ENCODE measurements at places on chromosomes 13 and 19.

GRCh38 chr13:59658738-59659330 lies 504.9 kb downstream of the DIAPH3 start:
- no peaks in the 10 kb centered on the region for H3K27me3 ChIP-seq
- no peaks in the 10 kb centered on the region for H3K4me1 ChIP-seq
- H3K27ac ChIP-seq = no peak overlapping the region
- DNase-seq = no peak

GRCh38 chr13:50438351-50438750 lies 405.1 kb downstream of the DLEU7 start:
- no peak for DNase-seq
- H3K27ac ChIP-seq = no peak overlapping the region
- no peak overlapping the region for H3K4me3 ChIP-seq
- no peaks in the 10 kb centered on the region for H3K27me3 ChIP-seq
- no peaks in the 10 kb centered on the region for H3K36me3 ChIP-seq
- H3K4me1 ChIP-seq = no peaks in the 10 kb centered on the region

DNA sequence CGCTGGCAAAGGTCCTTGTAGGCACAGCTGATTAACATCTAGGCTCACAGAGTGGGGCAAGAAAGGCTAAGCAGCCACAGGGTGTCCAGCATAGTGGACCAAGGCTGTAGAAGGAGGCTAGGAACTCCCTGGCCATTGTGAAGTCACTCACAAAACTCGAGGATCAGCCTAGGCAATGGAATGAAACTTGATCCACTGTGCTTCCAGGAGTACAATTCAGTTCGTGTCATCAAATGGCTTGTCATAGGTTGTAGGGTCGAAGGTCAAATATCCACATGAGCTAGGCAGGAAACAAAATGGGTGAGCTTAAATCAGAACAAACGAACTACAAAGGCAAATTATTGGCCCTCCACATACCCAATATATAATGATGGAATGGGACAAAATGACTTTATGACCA lies 4.4 kb upstream of the FAM187B start:
- no peak overlapping the region for H3K27ac ChIP-seq
- no peak for DNase-seq
- no peaks in the 10 kb centered on the region for H3K27me3 ChIP-seq
- H3K4me3 ChIP-seq = no peak overlapping the region
- no peaks in the 10 kb centered on the region for H3K36me3 ChIP-seq

DNA sequence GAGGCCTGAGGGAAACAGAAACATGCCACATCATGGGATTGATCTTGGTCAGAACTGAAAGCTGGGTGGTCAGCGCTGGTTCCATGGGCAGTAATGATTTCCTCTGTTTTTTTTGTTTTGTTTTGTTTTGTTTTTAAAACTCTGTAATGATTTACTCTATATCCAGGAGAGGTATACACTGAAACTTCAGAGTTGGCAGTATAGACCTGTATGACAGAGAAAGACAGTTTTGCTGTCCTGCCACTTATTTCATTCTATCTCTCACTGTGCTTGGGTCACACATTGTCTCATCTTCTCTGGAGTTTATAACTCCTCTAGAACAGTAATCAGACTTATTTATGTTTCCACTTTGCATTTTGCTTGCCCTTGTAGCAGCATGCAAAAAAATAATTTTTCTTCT lies 105.1 kb upstream of the SLITRK1 start:
- no peaks in the 10 kb centered on the region for H3K4me1 ChIP-seq
- no peaks in the 10 kb centered on the region for H3K36me3 ChIP-seq

- no peak overlapping the region for H3K4me3 ChIP-seq
- no peaks in the 10 kb centered on the region for H3K27me3 ChIP-seq
- no peak for DNase-seq
- peaks cover 29% of the 10 kb centered on the region for H3K36me3 ChIP-seq
Measured at GRCh38 chr13:45003417-45003816, 14.1 kb downstream of the GPALPP1 start.

GRCh38 chr19:5890099-5890498 lies 13.5 kb downstream of the NDUFA11 start:
- H3K36me3 ChIP-seq = peaks cover 7% of the 10 kb centered on the region
- no peak overlapping the region for H3K27ac ChIP-seq
- DNase-seq = no peak
- H3K27me3 ChIP-seq = no peaks in the 10 kb centered on the region
- H3K4me3 ChIP-seq = no peak overlapping the region
- H3K4me1 ChIP-seq = no peaks in the 10 kb centered on the region

DNA sequence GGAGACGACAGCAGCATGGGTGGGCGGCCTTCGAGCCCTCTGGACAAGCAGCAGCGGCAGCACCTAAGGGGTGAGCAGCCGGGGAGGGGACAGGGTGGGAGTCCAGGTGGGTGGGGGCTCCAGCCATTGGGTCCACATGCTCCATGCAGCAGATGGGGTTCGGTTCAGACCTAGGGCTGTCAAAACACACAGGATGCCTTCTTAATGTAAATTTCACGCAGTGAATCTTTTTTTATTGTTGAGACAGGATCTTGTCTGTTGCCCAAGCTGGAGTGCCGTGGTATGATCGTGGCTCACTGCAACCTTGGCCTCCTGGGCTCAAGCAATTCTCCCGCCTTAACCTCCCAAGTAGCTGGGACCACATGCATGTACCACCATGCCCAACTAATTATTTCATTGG lies 15.9 kb downstream of the PGLS start:
- H3K27me3 ChIP-seq = no peaks in the 10 kb centered on the region
- H3K36me3 ChIP-seq = no peaks in the 10 kb centered on the region
- no peak overlapping the region for H3K4me3 ChIP-seq

- H3K4me1 ChIP-seq = no peaks in the 10 kb centered on the region
- H3K4me3 ChIP-seq = no peak overlapping the region
- no peak for DNase-seq
- no peaks in the 10 kb centered on the region for H3K36me3 ChIP-seq
Measured at GRCh38 chr13:112626761-112627160, 38.8 kb upstream of the TUBGCP3 start.

GRCh38 chr19:17685451-17686022 lies 2.6 kb downstream of the UNC13A start:
- peaks cover 38% of the 10 kb centered on the region for H3K27me3 ChIP-seq
- no peak overlapping the region for H3K4me3 ChIP-seq
- H3K4me1 ChIP-seq = peaks cover 15% of the 10 kb centered on the region
- DNase-seq = no peak
- no peaks in the 10 kb centered on the region for H3K36me3 ChIP-seq

- H3K27me3 ChIP-seq = no peaks in the 10 kb centered on the region
- no peak overlapping the region for H3K4me3 ChIP-seq
- no peaks in the 10 kb centered on the region for H3K4me1 ChIP-seq
- no peak overlapping the region for H3K27ac ChIP-seq
Measured at GRCh38 chr13:46812301-46812797, 15.4 kb upstream of the ESD start.

GRCh38 chr13:21964686-21965085 lies 293.8 kb downstream of the FGF9 start:
- H3K4me1 ChIP-seq = no peaks in the 10 kb centered on the region
- H3K36me3 ChIP-seq = no peaks in the 10 kb centered on the region
- no peak for DNase-seq
- no peaks in the 10 kb centered on the region for H3K27me3 ChIP-seq
- H3K4me3 ChIP-seq = no peak overlapping the region

- DNase-seq = no peak
- H3K36me3 ChIP-seq = no peaks in the 10 kb centered on the region
- no peaks in the 10 kb centered on the region for H3K27me3 ChIP-seq
- no peak overlapping the region for H3K4me3 ChIP-seq
- no peak overlapping the region for H3K27ac ChIP-seq
- no peaks in the 10 kb centered on the region for H3K4me1 ChIP-seq
Measured at GRCh38 chr13:72505376-72505775, 222.1 kb downstream of the MZT1 start.

GRCh38 chr13:61453121-61453520 lies 37.5 kb upstream of the PCDH20 start:
- H3K27ac ChIP-seq = no peak overlapping the region
- H3K4me3 ChIP-seq = no peak overlapping the region
- no peaks in the 10 kb centered on the region for H3K27me3 ChIP-seq
- no peaks in the 10 kb centered on the region for H3K36me3 ChIP-seq
- no peak for DNase-seq

GRCh38 chr19:50485284-50485955 lies 8.8 kb upstream of the GARIN5A start:
- H3K4me3 ChIP-seq = no peak overlapping the region
- H3K36me3 ChIP-seq = peaks cover 24% of the 10 kb centered on the region
- H3K27ac ChIP-seq = no peak overlapping the region

- H3K4me3 ChIP-seq = no peak overlapping the region
- H3K27me3 ChIP-seq = peaks cover 4% of the 10 kb centered on the region
- H3K4me1 ChIP-seq = no peaks in the 10 kb centered on the region
- DNase-seq = no peak
Measured at GRCh38 chr19:15562861-15563260, 52.2 kb upstream of the CYP4F8 start.

- H3K36me3 ChIP-seq = no peaks in the 10 kb centered on the region
- no peaks in the 10 kb centered on the region for H3K27me3 ChIP-seq
- peak; percentile 33 for DNase-seq
- H3K27ac ChIP-seq = peak overlapping the region; percentile 85
- peaks cover 14% of the 10 kb centered on the region for H3K4me1 ChIP-seq
- peak overlapping the region; percentile 83 for H3K4me3 ChIP-seq
Measured at GRCh38 chr13:39038569-39039030, 344 bp downstream of the NHLRC3 start.

DNA sequence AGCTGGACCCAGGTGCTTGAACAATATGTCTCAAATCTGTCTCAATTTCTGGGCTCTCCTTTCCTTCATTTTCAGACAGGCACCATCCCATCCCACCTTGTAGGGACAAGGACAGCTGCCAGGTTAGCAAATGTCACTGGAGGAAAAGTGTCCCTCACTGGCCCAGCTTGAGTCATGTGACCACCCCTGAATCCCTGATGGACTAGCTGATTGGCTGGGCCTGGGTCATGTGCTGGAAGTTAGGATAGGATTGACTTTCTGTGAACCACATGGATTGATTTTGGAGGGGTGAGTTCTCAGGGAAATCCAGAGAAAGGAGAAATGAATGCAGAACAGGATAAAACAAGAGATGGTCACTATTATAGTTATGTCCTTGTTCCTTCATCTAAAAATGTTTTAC lies 28.2 kb upstream of the FXYD3 start:
- H3K4me1 ChIP-seq = no peaks in the 10 kb centered on the region
- H3K27me3 ChIP-seq = peaks cover 5% of the 10 kb centered on the region
- no peak overlapping the region for H3K27ac ChIP-seq
- H3K4me3 ChIP-seq = no peak overlapping the region
- no peak for DNase-seq

- H3K4me1 ChIP-seq = no peaks in the 10 kb centered on the region
- no peak overlapping the region for H3K4me3 ChIP-seq
- H3K36me3 ChIP-seq = peaks cover 57% of the 10 kb centered on the region
- H3K27ac ChIP-seq = no peak overlapping the region
Measured at GRCh38 chr19:15116856-15117255, 9.7 kb downstream of the SYDE1 start.

DNA sequence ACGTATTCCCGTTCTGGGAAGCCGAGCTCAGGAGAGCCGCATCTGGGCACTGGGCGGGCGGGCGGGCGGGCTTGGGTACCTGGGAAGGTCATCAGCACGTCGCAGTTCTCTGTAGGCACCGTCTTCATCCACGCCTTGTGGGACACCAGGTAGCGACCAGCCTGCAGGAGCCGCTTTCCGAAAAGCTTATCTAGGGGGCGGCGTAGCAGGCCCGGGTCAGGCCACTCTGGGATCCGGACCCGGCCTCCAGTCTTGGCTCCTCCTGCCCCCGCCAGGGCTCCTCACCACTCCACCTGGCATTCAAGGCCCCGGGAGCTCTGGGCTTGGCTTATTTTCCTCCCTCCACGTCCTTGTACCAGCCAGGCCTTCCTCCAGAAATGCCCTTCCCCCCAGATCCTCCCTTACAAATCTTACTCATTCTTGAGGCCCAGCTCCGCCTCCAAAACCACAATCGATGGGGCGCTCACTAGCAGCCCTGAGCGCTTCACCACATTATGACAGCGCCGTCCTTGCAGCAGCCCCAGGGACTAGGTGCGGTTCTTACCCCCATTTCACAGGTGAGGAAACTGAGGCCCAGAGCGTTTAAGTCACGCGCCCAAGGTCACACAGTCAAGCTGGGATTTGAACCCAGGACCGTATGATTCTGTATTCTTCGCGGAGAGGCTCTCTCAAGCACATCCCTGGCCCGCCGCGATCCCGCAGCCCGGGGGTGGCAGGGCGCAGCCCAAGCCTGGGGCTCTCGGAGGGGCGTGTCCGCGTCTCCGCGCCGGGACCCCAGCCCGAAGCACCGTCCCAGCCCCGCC lies 843 bp downstream of the ANO8 start:
- peak; percentile 44 for DNase-seq
- H3K4me3 ChIP-seq = peak overlapping the region; percentile 81
- H3K4me1 ChIP-seq = peaks cover 41% of the 10 kb centered on the region
- H3K27ac ChIP-seq = peak overlapping the region; percentile 66
- H3K27me3 ChIP-seq = no peaks in the 10 kb centered on the region

DNA sequence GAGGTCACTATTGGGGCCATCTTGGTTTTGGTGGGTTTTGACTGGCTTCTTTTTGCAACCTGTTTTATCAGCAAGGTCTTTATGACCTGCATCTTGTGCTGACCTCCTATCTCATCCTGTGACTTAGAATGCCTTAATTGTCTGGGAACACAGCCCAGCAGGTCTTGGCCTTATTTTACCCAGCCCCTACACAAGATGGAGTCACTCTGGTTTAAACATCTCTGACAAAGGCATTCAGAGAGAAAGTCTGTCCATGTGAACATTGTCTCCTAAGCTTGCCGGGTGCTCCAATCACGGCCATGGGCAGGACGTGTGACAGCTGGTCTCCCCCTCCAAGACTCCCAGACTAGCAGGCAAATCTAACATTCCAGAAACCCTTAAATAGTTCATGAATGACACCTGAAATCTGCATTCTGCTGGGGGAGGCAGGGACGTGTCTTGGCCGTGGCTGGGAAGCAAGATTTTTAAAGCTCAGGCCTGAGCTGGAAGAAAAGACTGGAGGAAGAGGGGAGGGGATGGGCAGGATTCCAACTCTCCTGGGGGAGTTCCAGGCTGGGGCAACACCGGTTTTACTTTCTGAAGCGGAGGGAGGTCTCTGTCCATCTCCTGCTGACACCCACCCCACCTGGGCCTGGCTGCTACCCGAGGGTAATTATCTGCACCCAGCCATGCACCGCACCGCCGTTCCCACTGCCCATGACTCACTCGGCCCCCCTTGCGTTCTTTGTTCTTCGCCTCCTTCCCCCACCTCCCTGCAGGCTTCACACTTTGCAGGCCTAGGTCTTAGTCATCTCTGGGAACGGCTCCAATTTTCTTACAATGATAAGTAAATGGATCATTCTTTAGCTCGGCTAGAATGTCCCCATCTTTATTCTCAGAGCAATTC lies 11.6 kb upstream of the OR1M1 start:
- no peak overlapping the region for H3K27ac ChIP-seq
- H3K4me3 ChIP-seq = no peak overlapping the region
- no peak for DNase-seq

- H3K27me3 ChIP-seq = no peaks in the 10 kb centered on the region
- no peaks in the 10 kb centered on the region for H3K4me1 ChIP-seq
- H3K27ac ChIP-seq = no peak overlapping the region
Measured at GRCh38 chr19:21321996-21322395, 7.2 kb downstream of the ZNF708 start.

All from effector memory CD4-positive, alpha-beta T cell (primary cell).